ENCODE measurements at places on chromosomes 7 and 10.

DNA sequence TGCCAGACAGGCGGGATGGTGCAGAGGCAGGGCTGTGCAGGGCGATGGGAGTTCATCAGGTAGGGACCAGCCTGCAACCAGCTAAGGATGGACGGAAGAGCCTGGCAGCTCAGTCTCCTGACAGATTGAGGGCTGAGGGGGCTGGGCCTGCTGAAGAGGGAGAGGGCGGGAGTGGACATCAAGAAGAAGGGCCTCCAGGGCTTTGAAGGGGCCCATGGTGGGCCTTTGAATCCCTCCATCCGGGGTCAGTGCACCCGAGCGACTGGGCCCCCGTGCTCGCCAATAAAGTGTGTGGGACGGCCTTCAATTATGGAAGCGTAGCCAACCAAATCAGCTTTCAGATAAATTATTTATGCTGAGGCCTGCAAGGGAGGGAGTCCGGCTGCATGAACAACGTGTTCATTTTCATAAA lies 431.2 kb downstream of the RPS24 start:
- no peak for DNase-seq

GRCh38 chr7:5296611-5297226 lies 14.0 kb downstream of the SLC29A4 start:
- DNase-seq = no peak

DNA sequence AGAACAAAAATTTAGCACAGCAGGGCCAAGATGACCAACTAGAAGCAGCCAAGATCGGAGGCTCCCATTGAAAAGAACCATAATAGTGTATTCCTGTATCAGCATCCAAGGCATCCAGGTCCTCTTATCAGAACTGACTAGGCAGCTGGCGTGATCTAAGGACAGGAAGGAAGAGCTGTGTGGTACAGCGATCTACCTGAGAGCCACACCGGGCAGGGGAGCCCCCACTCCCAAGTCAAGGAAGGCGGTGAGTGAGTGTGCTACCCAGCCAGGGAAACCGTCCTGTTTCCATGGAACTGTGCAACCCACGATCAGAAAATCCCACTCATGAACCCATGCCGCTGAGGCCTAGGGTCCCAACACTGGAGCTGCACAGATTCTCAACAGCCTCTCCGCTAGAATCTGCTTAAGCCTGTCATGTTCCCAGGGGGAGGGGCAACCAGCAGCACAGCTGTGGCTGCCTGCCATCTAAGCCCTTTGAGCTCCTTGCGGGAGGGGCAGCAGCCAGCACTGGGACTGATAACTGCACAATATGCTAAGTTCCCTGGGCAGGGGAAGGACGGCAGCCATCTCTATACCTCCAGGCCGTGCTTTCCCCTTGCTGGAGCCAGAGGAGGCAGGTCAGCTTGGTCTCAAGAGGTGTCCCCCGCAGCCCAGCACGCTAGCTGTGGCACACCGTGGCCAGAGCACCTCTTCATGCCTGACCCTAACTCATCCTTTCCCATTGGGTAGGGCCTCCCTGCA lies 213.0 kb upstream of the SMIM30 start:
- no peak for DNase-seq

- no peak for DNase-seq
Observed at GRCh38 chr10:105540381-105540780, 899.3 kb downstream of the SORCS3 start.

GRCh38 chr7:120951309-120951699 lies 727 bp downstream of the ING3 start:
- no peak for DNase-seq

All from KBM-7 (cell line).